ENCODE measurements at places on chromosomes 5 and 9.

DNA sequence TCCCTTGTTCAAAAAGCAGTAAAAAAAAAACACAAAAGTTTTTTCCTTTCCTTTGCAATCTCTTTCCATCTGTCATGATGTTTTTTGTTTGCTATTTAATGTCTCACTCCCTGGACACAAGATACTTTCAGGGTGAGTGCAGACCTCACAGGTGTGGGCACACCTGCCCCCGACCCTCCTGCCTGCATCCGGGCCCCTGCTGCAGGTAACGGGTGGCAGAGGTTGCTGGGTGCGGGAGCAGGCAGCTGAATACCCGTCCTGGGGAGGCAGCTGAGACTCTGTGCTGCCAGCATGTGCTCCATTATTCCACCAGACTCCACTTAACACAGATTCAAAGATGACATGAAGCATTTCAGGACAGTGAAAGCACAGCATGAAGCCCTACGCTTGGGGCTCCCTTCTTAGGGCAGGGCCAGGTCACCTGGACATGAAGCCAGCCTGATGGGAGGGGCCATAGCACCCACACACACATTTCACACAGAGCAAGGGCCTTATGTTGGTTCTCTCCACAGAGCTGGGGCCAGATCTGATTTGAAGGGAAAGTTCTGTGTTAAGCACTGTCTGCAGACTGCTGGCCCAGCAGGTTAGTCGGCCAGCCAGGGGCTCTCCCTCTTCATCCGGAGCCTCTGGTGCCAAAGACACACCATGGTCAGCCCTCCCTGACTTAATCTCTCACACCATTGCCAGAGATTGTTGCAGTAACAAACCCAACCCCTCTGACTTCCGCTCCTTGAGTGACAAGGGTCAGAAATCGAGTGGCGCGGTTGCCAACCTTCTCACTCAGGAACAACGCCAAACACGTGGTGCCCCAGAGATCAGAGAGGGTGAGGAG, 13.0 kb downstream of the NEK6 start:
- DNase-seq = no peak

GRCh38 chr5:139340051-139340450, 1.6 kb upstream of the PAIP2 start:
- no peak for DNase-seq

DNA sequence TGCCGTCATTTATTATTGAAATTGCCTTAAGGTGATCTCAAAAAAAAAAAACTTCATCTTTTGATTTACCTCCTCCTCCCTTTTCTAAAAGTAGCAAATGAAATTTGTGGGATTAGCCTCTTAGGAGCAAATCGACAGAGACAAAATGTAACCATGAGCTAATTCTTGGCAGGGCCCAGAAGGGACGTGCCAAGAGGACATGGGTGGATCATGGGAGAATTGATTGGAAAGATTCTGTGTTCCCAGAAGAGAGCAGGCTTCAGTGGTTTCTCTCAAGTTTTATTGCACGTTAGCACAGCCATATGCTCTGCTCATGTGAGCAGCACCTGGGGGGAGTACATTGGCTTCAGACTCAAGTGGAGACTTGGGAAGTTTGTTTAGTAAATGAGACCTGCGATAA, 394.6 kb downstream of the ELAVL2 start:
- DNase-seq = no peak

DNA sequence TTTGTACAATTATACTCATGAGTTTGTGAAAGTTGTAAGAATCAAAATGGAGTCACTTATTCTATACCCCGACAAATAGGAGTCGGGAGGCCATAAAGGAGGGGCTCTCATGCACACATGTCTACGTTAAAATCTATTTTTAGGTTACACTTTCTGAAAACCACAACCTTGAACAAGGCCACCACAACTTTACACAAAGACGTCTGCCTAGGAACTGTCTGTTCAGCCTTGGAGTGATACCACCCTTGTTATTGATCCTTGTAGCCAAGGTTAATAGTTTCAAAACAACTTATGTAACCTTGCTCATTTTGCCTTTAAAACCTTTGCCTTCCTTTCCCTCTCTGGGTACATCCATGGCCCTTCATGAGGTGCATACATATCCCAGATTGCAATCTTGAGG, 4.1 kb upstream of the NDFIP1 start:
- DNase-seq = no peak

DNA sequence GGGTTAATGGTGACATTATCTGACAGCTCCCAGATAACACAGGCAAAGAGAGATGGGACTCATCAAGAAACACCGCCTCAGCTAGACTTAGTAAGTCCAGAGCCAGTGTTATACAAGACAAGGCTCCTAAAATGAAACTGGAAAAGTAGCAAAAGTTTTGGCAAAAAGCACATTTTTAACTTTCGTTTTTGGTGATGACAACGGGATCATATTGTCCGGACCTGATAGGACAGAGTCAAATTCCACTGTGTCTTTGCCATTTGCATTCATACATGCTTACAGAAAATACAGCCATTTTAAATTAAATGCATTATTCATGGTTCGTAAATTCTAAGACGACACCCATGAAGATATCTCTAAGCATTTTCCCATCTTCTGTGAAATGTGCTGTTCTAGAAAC, 152.1 kb downstream of the CRB2 start:
- no peak for DNase-seq

DNA sequence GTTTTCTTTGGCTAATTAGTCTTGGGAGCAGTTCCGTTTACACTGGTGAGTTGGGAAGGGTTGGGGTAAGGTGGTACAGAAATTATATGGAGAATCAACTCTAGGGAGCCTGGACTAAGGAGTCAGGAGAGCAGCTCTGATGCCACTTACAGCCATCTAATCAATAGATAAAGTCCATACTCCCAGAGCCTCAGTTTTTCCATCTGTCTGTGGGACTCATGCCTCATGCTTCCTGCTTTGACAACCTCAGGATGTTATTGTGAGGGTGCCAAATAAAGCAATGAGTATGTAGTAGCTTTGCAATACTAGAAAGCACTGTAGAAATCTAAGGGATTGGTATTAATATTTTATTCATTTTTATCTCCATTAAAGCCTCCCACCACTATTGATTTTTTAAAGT, 105.0 kb downstream of the GALNT10 start:
- DNase-seq = no peak

DNA sequence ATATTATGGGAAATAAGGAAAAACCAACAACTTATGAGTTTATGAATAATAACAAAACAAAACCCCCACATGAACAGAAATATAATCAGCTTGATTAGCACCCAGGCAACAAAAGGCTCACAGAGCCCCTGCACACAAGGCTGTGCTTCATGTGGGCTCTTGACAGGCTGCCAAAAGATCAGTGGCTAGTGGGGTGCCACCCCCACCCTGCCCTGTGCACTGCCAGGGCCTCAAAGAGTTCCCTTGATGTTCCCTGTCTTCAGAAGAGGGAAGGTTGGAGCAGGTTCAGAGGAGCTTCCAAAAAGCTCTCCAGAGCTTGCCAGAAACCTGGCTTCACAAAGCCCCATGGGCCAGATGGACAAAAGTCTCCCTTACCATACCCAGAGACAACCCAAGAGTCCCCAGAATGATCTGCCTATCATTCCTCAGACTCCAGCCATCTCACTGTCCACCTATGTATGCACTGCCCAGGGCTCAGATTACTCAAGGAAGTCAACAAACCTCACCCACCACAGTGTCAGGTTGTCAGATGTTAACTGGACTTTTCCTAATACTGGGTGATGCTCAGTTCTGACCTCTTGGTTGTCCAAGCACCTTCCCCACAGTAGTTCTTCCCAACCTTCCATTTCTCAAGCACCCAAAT, 87.5 kb downstream of the SIL1 start:
- DNase-seq = no peak

DNA sequence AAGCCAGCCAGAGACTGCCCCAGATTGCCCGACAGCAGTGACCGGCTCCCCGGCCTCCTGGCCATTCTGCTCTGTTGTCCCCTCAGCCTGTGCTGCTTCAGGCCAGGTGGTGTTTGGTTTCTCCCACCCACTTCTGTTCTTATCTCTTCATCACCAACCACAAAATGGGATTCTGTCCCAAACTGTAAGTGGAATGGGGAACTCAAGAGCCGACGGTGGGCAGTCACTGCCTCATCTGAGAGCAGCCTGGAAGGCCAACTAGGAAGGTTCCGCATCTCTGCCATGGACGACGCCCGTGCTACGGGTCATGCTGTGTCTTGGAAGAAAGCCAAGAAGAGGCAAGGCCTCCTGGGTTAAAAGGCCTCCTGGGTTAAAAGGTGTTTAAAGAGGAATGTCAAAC, 219.0 kb upstream of the PIK3R1 start:
- no peak for DNase-seq

GRCh38 chr9:2026220-2026997, 11.3 kb downstream of the SMARCA2 start:
- no peak for DNase-seq

DNA sequence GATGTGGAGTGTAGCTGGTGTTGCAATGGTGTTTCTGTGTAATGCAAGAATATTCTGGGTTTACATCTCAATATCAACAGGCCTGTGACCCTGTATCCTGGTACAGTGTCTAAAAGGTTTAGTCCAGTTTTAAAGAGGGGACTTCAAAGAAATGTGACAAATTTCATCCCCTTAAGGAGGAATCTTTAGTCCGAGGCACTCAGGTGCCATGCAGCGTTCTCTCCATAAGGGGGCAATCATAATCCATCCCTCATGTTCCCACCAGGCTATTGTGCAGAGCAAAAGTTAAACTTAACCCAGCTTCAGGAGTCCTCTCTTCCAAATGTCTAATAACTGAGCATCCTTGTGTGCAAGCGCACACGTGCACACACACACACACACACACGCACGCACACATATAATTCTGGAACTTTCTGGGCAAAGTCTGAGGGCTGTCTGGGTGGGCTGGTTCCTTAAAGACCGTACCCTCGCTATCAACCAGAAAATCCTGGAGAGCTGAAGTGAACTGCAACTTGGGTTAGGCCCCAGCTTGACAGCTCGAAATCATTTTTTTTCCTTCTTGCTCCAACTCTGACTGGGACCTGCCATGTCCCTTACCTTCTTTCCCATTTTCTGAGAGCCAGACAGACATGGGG, 46.0 kb downstream of the CRB2 start:
- peak; percentile 59 for DNase-seq

GRCh38 chr5:50856401-50857119, 190.1 kb downstream of the PARP8 start:
- no peak for DNase-seq

DNA sequence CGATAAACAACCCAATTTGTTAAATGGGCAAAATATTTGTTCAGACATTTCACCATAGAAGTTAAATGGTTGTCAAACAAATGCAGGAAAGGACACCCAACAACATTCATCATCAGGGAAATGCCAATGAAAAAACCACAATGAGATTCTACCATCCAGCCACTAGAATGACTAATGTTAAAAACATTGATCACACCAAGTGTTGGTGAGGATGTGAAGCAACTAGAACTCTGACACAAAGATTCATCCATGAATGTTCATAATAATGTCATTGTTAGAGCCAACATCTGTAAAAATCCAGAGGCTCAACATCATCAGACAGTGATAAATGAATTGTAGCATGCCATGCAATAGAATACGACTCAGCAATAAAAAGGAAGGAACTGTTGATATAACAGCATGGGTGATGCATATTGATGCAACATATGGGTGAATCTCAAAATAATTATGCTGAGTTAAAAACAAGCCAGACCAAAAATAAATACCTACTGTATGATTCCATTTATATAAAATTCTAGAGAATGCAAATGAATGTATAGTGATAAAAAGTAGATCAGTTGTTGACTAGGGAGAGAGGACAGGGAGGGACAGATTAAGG, 55.9 kb upstream of the UNC5A start:
- DNase-seq = no peak

- DNase-seq = no peak
Observed at GRCh38 chr9:85431339-85432102, 310.2 kb downstream of the AGTPBP1 start.

Data from head of caudate nucleus (tissue), 42 donors.